ENCODE measurements at places on chromosomes 5 and 9.

GRCh38 chr9:108445431-108446071, 410.2 kb downstream of the ACTL7B start:
- no peak for DNase-seq

DNA sequence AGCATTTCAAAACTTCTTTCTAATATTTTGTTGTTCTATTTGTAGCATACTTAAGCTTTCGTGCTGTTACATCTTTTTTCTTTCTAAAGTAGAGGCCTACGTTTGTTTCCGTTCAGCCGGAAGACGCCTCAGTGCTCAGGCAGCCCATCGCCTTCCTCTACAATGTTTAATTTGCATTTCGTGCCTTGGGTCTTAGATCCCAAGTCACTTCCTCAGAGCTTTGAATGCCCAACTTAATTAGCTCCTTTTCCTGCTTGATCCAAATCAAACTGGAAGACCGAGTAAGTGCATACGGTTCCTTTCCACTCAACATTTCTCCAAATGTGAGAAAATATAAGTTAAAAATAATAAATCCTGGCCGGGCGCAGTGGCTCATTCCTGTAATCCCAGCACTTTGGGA, 43.2 kb downstream of the MRPL36 start:
- no peak for DNase-seq

GRCh38 chr5:91219803-91220371, 163.2 kb downstream of the ARRDC3 start:
- DNase-seq, result no peak

DNA sequence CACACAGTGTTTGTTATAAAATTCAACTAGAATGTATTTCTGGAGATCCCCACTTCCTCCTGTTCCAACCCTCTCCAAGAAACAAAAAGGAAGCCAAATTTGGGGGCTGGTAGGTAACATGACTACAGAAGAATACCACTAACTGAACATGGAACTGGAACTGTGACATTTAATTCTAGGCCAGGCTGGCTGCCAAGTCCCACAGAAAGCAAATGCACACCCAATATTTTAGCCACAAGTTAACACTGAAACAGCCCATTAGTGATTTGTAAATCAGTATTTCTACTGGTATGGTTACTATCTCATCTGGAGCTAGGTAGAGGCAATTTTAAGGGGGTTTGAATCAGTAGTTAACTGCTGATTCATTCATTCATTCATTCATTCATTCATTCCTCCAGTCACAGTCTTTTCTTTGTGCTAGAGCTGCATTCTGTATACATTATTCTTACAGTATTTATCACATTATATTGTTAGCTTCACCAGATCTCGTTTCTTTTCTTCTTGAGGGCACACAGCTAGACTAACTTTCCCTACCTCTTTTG, 131.7 kb upstream of the GDNF start:
- no peak for DNase-seq

DNA sequence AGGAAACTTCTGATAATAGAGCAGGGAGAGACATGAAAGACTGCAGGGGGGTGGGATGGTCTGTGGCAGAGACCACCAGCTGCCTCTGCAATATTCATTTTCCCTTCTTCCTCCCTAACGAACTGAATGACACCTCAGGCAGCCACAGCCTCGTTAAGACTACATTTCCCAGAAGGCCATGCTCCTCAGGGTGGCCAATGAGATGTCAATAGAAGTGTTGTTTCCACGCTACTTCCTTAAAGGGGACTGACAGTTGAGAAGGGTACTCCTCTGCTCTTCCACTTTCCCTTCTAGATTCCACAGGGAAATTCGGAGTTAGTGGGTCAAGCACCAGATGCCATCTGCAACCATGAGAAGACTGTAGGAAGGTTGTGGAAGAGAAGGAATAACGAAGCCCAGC, 52.0 kb upstream of the DAPK1 start:
- DNase-seq, result no peak

GRCh38 chr9:3447788-3448187, 78.0 kb downstream of the RFX3 start:
- DNase-seq, result no peak

- DNase-seq, result no peak
These were observed 310.1 kb downstream of the ADAMTS6 start for GRCh38 chr5:65171645-65172044.

- no peak for DNase-seq
These were observed 14.5 kb downstream of the TERT start for GRCh38 chr5:1280177-1281037.

DNA sequence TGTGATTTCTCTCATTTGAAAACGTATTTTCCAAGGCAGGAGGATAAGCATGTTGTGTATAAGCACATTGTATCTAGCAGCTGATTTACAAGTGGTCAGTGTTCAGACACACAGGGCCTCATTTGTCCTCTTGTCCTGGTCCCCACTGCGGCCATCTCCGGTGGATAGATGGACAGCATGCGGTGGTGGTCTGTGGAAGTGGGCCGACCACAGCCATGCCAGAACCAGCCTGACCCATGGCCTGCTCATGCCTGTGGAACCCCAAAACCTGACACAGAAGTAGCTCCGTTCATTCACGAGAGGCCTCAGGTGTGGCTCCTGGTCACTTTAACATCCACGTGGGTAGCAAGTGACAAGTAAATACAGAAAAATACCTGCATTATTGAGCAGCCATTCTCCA, 14.6 kb downstream of the IRX2 start:
- peak; percentile 19 for DNase-seq

- no peak for DNase-seq
These were observed 816.0 kb upstream of the CDH9 start for GRCh38 chr5:27854243-27854852.

DNA sequence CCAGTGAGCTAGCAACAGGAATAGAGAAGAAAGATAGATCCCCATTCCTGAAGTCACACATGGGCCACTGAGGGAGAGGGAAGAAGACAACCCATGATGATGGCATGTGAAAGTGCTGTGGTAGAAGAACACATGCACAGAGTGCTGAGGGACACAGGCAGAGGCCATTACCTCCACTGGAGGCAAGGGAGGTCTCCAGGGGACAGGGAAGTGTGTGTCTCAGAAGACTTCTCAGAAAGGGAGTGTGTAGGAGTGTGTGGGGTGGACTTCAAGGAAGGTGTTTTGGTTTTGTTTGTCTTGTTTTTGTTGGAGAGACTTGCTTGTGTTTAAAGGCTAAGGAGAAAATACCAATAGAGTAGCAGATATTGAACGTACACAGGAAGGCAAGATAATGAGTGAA, 77.0 kb upstream of the SMARCA2 start:
- DNase-seq, result no peak

DNA sequence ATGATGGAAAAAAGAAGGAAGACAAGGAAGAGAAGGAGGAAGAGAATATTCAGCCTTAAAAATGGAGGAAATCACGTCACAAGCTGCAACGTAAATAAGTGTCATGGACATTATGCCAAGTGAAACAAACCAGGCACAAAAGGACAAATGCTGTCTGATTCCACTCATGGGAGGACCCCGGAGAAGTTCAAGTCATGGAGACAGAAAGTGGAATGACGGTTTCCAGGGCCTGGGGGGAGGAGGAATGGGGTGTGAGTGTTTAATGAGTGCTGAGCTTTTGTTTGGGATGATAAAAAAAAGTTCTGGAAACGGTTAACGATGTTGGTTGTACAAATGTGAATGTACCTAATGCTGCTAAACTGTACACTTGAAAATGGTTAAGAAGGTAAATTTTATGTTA, 439.5 kb downstream of the GADD45G start:
- no peak for DNase-seq

GRCh38 chr9:119195521-119195920, 173.7 kb downstream of the BRINP1 start:
- no peak for DNase-seq

- peak; percentile 76 for DNase-seq
These were observed at the start of gene AKNA for GRCh38 chr9:114387680-114388356. TSS of gene AKNA (minus strand) at chr9:114387982. CDS start at chr9:114381333, 6,649 bp downstream.

DNA sequence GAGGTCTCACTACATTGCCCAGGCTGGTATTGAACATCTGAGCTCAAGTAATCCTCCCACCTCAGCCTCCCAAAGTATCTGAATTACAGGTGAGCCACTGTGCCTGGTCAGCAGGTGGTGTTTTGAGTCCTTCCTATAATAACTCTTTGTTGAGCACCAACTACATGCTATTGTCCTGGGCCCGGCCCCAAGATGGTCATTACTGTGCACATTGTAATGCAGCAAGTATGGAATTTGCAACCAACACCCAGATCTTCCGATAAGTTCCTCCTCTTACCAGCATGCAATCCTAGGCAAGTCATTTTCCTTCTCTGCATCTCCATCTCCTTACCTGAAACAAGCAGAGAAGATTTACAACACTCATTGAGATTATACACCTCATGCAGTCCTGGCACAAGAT, 510.3 kb upstream of the KLF4 start:
- no peak for DNase-seq

DNA sequence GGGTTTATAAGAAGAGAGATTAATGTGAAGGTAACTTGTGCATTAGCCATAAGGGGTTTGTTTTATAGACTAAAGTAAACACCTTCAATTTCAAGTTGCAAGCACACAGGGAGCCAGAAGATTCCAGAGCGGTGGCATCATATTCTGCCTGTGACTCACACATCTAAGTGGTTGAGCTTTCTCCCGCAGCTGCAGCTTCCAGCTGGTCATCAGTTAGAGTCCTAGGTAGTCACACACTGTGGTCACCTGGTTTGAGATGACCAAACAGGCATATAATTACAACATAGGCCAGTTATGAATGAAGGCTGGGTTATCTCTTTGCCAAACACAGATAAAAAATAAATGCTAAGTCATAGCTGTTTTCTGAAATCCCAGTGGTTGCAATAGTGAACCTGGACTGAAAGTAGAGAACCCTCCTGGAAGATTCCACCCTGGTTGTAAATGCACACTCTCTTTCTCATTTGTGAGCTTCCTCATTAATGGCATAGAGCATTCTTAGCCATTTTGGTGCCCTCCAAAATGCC, 171.3 kb downstream of the GDNF start:
- no peak for DNase-seq

DNA sequence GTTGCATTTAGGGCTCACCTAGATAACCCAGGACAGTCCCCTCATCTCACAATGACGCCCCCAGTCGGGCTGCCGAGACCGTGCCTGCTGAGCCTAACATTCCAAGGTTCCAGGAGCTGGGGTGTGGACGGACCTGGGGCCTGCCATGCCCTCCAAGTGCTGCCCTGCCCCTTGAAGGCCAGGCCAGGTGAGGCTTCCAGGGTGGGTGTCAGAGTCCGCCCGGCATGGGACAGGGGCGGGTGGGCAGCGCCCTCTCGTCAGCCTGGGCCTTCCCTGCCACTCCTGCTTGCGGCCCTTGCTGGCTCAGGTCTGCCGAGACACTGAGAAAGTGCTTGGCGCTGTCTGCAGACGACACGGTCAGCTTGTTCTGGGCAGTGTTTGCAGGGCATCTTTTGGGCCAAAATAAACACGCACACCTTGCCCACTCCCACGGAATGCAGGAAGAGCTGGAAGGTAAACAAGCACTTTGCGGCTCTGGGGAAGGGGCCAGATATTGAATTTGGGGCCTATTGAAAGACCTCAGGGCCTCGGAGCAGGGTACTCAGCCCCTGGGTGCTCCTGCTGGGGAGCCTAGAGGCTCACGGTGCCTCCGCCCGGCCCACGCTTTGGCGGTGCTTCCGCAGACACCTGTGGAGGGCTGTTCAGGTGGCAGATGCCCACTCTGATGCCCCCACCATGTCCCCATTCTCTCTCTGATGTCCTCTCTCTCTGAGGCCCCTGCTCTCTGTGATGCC, 4.2 kb upstream of the SCGB3A1 start:
- DNase-seq, result no peak

DNA sequence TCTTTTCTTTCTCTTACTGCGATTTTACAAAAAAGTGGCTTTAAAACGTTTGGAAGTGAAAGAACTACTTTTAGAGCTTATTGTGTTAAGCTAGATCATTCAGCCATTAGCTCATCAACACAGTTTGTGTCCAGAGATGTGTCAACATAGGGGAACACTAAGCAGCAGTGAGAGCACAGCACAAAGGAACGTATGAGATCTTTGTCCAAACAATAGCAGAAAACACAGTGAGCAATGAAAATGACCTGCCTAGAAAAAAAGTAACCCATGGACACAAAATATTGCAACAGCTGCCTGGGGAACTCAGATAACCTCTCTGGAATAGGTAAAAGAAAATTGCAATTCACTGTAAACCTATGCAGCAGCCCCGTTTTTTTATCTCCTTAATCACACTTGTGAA, 372.5 kb downstream of the ARHGEF28 start:
- no peak for DNase-seq

DNA sequence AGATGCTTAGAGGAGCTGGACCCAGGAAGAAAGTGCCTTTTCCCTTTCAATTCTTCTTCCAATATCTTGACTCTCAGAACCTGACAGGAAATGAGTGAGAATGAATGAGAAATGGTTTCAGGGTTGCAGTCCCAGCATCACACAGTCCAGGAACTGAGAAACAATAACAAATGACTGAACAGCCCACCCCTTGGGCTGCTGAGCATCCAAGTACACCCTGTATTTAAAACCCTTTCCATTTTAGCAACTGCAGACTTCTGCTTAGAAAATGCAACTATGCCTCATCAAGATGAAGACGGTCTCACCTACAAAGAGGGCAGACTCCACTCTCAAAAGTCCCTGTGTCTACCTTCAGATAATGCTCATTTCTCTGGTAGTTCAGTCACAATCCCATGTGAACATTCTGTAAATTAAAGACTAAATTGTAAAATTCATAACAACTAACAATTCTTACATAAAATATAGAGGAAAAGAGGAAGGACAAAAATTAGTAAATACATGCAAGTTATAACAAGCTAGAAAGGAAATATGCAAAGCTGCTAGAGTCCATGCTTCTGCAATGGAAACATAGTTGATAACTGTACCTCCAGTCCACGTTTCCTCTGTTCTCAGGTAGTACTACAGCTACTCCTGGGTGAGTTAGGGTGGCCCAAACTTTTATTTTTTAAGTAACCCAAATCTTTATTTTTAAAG, 316.5 kb downstream of the ICE1 start:
- no peak for DNase-seq

DNA sequence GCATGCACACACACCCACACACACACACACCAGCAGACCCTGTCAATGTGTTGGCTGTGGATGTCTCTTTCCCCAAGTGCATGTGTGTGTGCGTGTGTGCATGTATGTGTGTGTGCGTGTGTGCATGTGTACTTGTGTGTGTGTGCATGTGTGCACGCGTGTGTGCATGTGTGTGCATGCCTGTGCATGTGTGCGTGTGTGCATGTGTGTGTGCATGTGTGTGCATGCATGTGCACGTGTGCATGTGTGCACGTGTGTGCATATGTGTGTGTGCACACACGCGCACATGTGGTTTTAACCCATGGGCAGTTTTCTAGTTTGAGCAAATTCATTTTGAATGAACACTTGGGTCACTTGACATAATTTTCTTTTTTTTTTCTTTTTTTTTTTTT, 268.8 kb upstream of the IRX1 start:
- no peak for DNase-seq

- DNase-seq, result no peak
These were observed 13.6 kb downstream of the TCF7 start for GRCh38 chr5:134127988-134128647.

- DNase-seq, result no peak
These were observed 6.6 kb upstream of the XPA start for GRCh38 chr9:97703437-97704344.

All from mesothelial cell of epicardium (in vitro differentiated cells).